ENCODE measurements at places on chromosomes 2 and 18.

DNA sequence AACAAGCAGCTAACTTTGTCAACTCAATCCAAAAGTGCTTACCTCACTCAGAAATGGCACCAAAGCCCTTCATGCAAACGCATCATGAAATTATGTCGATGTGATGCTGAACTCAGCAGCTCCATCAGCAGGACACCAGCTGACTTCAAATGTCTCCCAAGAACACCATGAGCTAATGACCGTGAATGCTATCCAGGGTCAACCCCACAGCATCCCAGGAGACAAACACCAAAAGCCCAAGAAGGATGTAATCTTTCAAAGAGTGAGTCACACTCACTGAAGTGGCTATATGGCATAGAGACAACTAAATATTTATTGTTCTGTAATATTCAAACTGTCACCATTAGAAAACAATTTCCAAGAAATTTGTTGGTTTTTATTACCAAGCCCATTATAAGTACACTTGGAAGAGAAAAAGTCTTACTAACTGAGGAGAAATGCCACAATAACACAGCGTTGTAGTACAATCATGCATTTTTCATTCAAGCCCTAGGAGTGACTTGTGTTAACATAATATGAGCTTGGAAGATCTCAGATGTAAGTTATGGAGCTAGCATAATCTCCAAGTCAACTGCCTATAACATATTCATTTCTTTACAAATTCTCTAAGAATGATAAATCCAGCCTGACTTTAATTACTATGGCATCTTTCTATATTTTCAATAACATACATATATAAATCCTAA lies 165.0 kb upstream of the CCDC68 start:
- no peak for DNase-seq

GRCh38 chr18:71442731-71443141 lies 1101.4 kb downstream of the CBLN2 start:
- no peak for DNase-seq

DNA sequence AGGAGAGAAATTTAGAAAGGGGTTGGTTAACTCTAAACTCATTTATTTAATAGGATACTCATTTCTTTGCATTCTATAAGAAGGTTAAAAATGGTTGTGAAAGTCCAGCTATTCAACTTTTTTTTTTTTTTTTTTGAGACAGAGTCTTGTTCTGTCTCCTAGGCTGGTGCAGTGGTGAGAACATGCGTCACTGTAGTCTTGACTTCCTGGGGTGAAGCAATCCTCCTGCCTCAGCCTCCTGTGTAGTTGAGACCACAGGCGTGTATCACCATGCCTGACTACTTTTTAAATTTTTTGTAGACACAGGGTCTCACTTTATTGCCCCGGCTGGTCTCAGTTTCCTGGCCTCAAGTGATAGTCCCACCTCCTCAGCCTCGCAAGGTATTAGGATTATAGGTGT lies 11.9 kb downstream of the ELP2 start:
- no peak for DNase-seq

GRCh38 chr2:101501443-101501842 lies 26.5 kb upstream of the RFX8 start:
- DNase-seq: peak; percentile 27

DNA sequence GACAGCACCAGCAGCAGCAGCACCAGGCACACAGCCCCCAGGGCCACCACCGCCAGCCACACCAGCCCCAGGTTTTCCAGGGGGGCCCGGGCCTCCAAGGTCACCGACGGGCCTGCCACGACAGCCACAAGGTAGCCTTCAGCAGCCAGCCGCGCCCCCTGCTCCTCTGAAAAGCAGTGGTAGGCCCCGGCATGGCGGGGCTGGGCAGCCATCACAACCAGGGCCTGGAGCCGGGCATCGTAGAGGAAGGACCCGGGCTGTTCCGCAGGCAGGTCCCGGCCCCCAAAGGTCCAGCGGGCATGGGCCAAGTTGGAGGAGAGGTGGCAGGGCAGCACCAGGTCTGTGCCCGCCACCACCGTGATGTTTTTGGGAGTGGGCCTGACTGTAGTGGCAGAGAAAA lies 3.3 kb upstream of the ANKRD39 start:
- DNase-seq: no peak

Data from hematopoietic multipotent progenitor cell treated with erythropoietin and hydrocortisone succinate and interleukin-3 and kit ligand, for 6 days (in vitro differentiated cells).